CD4-positive, alpha-beta T cell treated with Interleukin-10 for 1 hour (primary cell): ENCODE measurements at places on chromosomes 3 and 15.
A peak's percentile ranks its signal among the peaks of the same experiment; 100 is the strongest.

- DNase-seq = no peak
Observed at GRCh38 chr3:46665763-46666452, 27.6 kb downstream of the ALS2CL start.

GRCh38 chr3:103059432-103059831 is 624.6 kb downstream of the ZPLD1 start:
- DNase-seq = no peak

DNA sequence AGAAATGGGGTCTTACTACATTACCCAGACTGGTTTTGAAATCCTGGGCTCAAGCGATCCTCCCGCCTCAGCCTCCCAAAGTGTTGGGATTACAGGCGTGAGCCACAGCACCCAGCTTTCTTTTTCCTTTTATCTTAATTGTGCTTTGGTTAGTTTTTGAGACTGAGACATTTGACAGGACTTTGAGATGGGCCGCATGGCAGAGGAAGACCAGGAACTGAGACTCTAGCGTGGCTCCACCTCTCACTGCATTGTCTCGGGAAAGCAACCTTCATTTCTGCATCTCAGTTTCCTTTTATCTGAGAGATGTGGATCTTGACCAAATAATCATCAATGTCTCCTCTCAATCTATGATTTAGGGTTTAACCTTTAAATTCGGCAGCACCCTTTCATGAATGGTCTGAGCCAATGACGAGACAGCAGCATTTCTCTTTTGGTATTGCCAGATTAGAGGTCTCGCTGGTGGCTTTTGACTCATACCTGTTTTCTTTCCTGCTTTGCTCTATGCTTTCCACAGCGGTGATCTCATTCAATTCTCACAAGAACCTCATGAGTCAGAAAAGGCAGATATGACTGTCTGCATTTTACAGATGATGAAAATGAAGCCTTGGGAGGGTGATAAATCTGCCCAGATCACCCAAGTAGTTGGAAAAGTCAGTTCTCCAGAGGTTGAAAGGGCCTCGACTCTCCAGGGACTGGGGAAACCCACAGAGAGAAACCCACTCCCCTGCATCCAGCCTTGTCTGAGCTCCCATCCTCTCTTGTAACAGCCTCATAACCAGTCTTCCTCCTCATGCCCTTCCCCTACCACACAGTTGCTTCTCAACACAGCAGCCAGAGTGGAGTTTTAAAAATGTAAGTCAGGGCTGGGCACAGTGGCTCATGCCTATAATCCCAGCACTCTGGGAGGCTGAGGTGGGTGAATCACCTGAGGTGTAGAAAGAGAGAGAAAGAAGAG is 84.8 kb upstream of the FOXB1 start:
- peak; percentile 28 for DNase-seq

DNA sequence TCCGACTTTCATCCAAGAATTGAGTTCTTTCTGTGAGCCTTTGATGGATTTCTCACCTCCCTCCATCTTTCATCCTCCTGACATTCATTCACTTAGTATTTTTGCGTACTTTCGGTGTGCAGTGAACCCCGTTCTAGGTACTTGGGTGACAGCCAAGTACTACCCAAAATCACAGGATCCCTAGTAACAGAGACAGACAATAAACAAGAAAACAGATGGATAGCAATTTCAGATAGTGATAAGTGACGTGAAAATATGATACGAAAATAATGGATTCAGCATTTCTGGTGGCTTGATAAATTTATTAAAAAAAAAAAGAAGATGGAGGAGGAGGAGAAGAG is 264 bp upstream of the CMTM6 start:
- no peak for DNase-seq

GRCh38 chr15:66801266-66801665 is 99.2 kb downstream of the SMAD6 start:
- no peak for DNase-seq

GRCh38 chr3:189883113-189883753 is 237.5 kb downstream of the P3H2 start:
- no peak for DNase-seq

DNA sequence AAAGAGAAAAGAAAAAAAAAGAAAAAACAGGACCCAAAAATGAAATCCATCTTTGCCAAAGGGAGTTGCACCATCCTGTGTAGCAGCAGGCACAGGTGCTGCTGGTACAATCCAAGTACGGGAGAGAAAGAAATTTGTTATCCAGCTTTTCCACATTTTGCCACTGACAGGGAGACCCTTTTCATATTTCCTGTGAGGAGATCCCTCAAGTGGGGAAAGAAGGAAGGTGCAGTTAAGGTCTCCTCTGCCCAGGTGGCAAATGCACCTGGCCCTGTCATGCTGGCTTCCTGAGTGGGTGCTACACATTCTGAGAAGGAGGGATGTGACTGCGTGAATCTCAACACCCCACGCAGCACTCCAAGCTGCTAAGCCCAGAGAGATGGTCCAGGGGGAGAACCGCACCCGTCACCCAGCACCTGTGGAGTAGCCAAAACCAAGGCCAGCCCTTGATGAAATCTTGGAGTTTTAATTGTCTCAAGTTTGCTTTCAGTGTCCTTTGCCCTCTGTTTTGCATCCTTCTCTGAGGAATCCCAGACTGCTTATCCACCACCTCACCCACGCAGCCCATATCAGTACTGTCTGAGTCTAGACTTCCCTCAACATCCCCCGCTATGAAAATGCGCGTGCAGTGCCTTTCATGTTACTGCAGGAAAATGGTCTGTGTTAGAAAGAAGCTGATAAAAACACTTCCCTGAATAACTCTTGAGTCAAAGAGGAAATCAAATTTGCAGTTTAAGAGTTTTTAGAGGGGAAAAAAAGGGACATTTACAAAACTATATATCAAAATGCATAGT is 141.9 kb upstream of the THBS1 start:
- DNase-seq = no peak

DNA sequence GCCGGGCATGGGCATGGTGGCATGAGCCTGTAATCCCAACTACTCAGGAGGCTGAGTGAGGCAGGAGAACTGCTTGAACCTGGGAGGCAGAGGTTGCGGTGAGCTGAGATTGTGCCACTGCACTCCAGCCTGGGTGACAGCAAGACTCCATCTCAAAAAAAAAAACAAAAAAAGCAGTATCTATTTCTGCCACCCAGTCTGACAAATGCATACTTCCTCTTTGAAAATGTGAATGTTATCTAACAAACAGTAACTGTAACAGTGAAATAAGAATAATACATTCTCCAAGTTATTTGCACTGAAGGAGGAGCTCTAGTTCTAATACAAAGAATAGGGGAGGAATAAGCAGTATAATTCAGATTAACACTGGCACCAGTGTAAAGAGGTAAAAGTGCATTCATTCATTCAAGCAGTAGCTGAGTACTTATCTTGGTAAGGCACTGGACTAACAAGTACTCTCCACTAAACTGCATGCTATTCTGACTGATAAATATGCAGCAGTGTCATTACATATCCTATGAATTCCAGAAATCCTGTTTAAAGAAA is 12.9 kb downstream of the VPS13C start:
- no peak for DNase-seq
